Umbilical cord (tissue), 2 donors: ENCODE measurements at places on chromosomes 5 and 9. TPM values are rescaled to one million over a fixed set of nuclear protein-coding genes. Genes with fewer than 3 reads are reported as not detected.

DNA sequence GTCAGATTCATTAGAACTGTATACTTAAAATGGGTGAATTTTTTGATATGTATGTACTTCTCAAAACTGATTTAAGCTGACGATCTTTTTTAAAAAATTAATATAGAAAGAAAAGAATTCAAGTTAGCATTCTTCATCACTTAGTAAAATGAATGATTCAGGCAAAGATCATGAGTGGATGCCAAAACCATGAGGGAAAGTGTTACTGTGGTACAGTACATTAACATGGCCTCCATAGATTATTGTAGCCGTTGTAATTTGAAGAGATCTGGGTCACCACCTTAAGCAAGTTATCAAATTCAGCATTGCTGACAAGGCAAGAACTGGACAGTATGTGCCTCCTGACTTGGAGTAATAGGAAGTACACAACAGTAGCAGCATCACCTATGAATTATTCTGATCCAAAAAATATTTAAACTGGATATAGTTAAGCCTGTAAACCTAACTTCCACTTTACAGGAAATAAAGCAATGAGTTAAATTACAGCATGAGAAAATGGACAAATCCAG lies 29.7 kb downstream of the C9orf85 start:
- no peak for DNase-seq

- DNase-seq, result peak; percentile 78
Measured at GRCh38 chr5:178396796-178397720, 164.5 kb upstream of the PHYKPL start.

- no peak for DNase-seq
Measured at GRCh38 chr9:638152-638551, 203.3 kb upstream of the DMRT1 start.

GRCh38 chr5:102532123-102532522 lies 33.3 kb upstream of the SLCO6A1 start:
- no peak for DNase-seq

GRCh38 chr5:89878140-89879132 lies 531.1 kb downstream of the CETN3 start:
- no peak for DNase-seq

- DNase-seq, result no peak
Measured at GRCh38 chr9:131257266-131258025, 18.9 kb downstream of the FAM78A start.

DNA sequence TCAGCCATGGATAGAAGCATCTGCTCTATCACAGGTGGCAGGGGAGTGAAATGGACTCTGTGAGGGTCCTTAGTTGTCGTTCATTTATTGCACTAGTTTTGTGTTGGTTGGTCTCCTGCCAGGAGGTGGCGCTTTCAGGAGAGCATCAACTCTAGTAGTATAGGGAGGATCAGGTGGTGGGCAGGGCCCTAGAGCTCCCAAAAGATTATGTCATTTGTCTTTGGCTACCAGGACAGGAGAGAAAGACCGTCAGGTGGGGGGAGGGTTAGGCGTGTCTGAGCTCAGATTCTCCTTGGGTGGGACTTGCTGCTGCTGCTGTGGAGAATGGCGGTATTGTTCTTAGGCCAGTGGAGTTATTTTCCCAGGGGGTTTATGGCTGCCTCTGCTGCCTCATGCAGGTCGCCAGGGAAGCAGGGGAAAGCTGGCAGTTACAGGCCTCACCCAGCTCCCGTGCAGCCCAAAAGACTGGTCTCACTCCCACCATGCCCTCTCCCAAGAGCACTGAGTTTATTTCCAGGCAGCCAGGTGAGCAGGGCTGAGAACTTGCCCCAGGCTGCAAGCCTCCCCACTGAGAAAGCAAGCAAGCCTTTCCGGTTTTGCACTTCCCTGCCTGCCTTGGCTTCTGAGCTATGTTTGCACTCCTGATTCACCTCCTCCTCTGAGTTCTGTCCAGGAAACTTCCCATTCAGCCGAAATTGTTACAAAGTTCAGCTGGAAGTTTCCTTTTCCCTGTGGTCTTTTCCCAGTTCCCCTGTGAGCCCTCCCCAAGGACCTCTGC lies 317.3 kb downstream of the TAF11L14 start:
- no peak for DNase-seq

DNA sequence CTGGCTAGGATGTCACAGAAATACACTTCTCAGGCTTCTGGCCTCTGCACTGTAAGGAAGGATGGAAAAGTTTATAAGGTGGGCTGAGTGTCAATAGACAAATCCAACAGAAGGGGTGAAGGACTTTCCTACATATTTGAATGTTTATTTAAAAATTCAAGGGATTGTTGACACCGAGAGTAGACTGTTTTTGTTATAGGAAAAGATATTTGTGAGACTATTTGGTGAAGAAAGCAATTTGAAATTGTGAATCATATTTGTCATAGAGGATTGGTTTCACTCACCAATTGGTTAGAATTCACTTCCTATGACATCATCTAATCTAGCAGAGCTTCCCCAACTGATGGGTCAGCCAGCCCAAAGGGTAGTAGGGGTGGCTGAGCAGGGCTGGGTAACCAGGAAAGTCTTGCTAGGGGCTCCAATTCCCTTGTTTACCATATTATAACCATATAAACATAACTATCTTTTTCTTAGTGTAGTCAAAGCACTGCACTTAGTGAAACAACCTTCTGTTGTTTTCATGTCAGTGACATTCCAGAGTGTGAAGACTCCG lies 14.9 kb upstream of the MEGF10 start:
- no peak for DNase-seq

DNA sequence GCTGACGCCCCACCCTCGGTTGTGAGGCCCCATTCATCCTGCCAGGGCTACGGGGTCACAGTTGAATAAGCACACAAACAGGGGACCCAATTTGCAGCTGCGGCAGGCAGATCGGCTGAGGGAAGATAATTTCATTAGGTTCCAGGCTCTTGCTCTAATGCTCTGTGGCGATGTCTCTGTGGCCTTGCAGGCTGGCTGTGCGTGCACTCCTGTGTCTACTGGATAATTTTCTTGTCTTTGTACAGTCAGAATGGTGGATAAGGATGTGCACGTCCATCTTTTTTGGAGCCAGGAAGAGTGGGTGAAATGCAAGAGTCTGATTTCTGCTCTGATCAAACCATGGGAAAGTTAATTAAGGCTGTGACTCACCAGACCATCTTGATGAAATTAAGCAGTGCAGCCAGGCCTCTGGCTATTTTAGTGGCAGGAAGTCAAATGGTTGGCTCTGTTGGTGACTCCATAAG lies 39.2 kb downstream of the NSG2 start:
- no peak for DNase-seq

GRCh38 chr5:37847978-37848425 lies 8.2 kb upstream of the GDNF start:
- no peak for DNase-seq

DNA sequence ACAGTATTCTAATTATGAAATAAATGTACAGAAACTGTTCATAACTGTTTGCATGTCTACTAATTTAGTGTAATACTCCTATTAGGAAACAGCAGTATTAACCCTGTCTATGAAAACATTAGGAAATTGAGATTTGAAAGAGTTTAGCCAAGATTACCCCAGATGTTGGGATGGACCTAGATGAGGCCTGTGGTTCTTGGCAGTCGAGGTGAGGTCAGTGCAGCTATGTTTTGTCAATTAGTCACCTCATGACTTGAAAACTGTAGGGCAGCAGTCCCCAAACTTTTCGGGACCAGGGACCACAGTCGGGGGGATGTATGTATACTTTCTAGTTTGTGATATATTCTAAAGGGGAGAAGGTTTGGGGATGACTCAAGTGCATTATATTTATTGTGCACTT lies 4.7 kb downstream of the LNPEP start:
- DNase-seq, result no peak

DNA sequence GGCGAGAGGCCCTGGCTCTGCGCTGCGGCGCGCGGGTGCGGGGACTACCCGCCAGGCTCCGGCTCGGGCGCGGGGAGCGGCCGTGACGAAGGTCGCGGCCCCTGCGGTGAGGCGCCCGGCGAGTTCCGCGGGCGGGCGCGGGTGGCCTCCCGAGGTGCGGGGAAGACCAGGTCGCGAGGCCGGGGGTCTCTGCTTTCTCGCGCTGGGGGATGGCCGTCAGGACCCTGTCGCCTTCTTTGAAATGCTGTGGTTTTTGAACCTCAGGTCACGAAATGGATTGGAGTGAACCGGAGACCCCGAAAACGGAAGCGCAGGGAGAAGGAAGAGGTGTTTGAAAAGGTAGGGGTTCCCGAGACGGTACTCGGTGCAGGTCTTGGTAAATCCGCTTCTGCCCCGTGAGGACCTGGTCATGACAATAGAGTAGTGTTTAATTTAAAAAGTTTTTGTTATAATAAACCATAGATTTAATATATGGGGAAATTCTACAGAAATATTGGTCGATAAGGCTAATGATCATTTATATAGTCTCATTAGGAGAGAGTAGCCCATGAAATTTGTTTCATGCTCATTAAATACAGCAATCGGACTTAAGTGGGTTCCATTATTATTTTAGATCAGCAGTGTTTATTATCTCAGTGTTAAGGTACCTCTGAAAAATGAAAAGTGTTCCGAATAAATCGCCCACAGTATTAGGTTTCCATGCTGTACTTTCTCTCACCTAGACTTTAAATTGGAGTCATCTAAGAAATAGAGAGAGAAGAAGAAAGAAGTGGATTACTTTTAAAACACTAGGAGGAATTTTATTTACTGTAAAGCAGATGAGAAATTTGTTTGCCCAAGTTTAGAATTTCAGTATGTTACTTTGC lies 279.0 kb downstream of the AOPEP start:
- DNase-seq, result no peak

DNA sequence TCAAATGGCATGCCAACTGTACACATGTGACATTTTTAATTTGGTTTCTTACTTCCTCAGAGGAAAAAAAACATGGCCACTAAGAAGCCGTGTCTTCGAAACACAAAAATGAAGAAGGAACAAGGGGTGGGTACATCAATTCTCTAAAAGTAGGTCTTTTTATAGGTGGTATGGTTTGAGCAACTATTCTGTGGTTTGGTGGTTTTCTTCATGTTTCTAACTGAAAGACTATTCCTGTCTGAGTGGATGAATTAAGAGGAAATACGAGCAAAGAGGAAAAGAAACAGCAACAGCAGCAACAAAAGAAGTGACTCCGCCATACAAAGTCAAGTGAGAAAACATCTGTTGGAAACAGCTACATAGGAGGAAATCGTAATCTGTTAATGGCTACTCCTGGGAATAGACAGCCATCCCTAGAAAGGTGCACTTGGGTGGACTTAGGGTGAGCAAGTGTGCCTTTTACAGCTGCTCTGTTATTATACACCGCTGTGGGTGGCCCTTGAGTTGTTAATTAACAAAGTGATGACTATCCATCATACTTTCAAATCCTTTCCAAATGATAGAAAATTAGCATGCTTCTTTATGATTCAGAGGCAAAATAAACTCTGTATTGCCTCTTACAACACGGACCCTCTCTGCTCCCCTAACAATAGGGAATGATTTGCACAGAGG lies 575.8 kb downstream of the TLE1 start:
- DNase-seq, result peak; percentile 28

DNA sequence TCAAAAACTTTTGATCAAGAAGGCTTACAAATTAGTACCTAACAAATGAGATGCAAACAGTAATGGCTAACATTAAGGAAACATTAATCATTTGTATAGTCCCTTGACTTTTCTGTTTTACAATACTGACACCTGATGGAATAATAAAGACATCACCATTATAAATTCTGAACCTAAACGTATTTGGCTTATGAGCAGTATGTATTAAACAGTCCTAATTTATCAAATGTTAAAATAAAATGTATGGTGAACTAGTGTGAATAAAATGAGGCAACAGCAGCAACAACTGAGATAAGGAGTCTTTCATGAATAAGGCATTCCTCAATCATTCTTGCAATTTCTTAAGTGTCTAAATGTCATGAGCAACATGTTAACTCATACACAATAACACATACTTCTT lies 6.0 kb downstream of the PUM3 start:
- no peak for DNase-seq

GRCh38 chr5:148825716-148826052 lies 727 bp upstream of the ADRB2 start:
- DNase-seq, result peak; percentile 43

GRCh38 chr5:35938568-35939227 lies at the start of gene CAPSL:
TSS of gene CAPSL (minus strand) at chr5:35938622. CDS start at chr5:35921120, 17,502 bp downstream.
- peak; percentile 92 for DNase-seq

GRCh38 chr5:55102348-55102747 lies at the start of gene GZMA:
TSS of gene GZMA (plus strand) at chr5:55102646. CDS start at chr5:55102683, 37 bp downstream.
- DNase-seq, result no peak

DNA sequence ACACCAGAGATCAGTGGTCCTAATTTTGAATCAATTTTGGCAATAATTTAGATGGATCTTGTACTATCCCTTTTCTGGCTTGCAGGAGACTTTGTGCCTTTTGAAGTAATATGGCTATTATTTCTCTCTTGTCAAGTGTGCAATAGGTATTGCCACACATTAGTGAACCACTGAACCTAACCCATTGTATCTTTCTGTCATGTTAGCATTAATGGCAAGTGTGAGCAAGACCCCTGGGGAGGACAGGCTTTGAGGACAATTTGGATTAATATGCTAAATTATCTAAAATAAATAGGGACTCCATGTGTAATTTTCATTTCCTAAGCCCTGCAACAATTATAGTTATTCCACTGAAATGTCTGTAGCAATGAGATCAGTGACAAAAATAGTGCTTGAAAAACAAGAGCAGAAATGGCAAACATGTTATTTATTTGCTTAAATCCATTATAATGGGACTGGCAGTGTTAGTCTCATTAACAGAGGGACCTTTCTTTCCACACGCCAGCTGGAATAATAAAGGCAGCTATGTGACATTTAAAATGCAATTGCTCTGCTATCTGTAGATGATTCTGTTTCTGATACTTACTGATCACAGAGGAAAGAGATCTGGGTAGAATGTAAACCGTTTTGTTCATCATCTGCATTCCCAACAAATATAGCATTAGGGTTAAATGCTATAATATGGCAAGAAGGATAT lies 753.3 kb upstream of the ZNF608 start:
- no peak for DNase-seq

- DNase-seq, result no peak
Measured at GRCh38 chr5:60141119-60141518, 247.6 kb upstream of the PDE4D start.

DNA sequence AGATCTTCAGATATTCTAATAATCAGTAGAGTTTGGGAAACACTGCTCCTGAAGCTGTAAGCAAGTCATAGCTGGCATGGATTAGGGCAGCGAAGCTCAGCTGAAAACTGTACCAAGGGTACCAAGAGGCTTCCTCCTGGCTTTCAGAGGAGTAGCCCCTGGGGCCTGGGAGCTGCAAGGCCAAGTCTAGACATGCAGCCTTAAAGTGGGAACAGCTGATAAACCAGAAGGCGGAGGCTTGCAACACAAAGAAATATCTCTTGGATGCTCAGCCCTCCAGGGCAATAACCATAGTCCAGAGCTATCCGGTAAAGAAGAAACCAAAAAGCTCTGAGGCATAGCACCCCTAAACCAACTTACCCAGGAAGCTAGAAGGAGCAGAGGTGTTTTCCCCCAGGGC lies 51.5 kb downstream of the MRPS30 start:
- DNase-seq, result no peak

GRCh38 chr9:100498592-100498991 lies 25.6 kb downstream of the TMEFF1 start:
- no peak for DNase-seq

The TMOD1 gene
- total RNA-seq, result 3.4 TPM

The PPIC gene
- total RNA-seq, result 160 TPM

The NR2F1 gene
- 32.7 TPM for total RNA-seq

The RNF208 gene
- not detected for total RNA-seq

The SLC34A3 gene
- total RNA-seq, result not detected

The CD72 gene
- total RNA-seq, result 2.6 TPM

The SPATA31E1 gene
- total RNA-seq, result 2.9 TPM

The PCDHGA7 gene
- total RNA-seq, result 7.0 TPM

The CRB2 gene
- total RNA-seq, result 0.72 TPM

The EGFL7 gene
- total RNA-seq, result 49.4 TPM
